Hindlimb muscle (tissue), 1 donor: ENCODE measurements at places on chromosomes 11 and 22. TPM values are rescaled to one million over a fixed set of nuclear protein-coding genes. Genes with fewer than 3 reads are reported as not detected.

The OR5AR1 gene
- polyA plus RNA-seq: not detected

The GCAT gene
- 5.6 TPM for polyA plus RNA-seq

The PYGM gene
- polyA plus RNA-seq: 300 TPM

The KIAA1671 gene
- 43.3 TPM for polyA plus RNA-seq

The F2 gene
- not detected for polyA plus RNA-seq

The DDIAS gene
- polyA plus RNA-seq: 2.6 TPM

The VSIG10L2 gene
- polyA plus RNA-seq: not detected

The SMIM35 gene
- 0.76 TPM for polyA plus RNA-seq

The STK33 gene
- polyA plus RNA-seq: 3.0 TPM

The SCO2 gene
- polyA plus RNA-seq: 6.1 TPM

The OR51E2 gene
- polyA plus RNA-seq: 0.76 TPM

The CD248 gene
- polyA plus RNA-seq: 106 TPM

The ZNRD2 gene
- 61.4 TPM for polyA plus RNA-seq

The NFAM1 gene
- polyA plus RNA-seq: 0.89 TPM

GRCh38 chr11:10680956-10681487 is 12.5 kb downstream of the IRAG1 start:
- DNase-seq: no peak

DNA sequence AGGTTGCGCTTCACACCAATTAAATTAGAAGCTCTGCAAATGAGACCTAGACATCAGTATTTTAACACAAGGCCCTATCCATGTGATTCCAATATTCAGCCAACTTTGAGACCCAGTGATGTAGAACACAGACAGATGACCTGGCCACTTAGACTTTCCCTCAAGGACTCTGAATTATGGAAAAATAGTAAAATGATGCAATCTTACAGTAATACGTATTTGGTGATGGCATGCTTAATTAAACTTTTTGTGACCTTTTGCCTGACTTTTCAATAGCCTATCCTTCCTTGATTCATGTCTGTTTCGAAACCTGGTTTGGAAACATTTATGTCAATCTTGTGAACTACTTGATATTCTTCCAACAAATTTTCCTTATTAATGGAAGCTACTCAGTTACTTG is 521.2 kb downstream of the KCNA4 start:
- no peak for DNase-seq

GRCh38 chr11:130183878-130184610 is 24.5 kb downstream of the ST14 start:
- DNase-seq: no peak

GRCh38 chr11:15828215-15828853 is 528.0 kb downstream of the SOX6 start:
- DNase-seq: no peak

GRCh38 chr11:6269994-6270393 is 10.4 kb downstream of the CCKBR start:
- DNase-seq: no peak

- DNase-seq: no peak
These were observed 9.9 kb upstream of the MICALL1 start for GRCh38 chr22:37896181-37896592.

DNA sequence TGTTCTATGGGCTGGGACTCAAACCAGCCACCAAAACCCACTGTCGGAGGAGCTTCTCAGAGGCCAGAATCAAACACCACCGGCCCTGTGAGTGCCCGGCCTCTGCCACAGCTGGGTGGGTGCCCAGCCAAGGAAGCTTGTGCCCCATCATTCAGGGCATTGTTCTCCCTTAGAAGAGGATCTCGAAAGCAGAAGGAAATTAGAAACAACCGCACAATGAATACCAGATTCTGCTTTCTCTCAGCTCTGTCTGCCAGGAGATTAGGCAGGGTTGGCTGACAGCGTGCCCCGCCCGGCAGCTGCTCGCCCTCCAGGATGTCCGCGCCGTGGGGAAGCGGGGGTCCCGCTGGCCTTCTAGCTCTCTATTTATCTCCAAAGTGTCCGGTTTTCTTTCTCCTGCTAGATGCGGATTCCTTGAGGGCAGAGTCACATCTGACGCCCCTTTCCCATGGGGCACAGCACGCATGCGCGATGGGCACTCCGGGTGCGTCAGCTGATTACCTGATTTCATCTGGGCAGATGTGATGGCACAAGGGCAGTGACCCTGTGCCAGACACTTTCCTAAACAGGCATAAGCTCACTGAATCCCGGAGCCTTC is 25.5 kb downstream of the SCGB1A1 start:
- peak; percentile 66 for DNase-seq

GRCh38 chr11:101817581-101817980 is 97.2 kb upstream of the CEP126 start:
- DNase-seq: peak; percentile 24

GRCh38 chr11:2940147-2940920 is 11.1 kb upstream of the PHLDA2 start:
- DNase-seq: no peak

GRCh38 chr11:105449100-105449734 is 160.7 kb upstream of the GRIA4 start:
- no peak for DNase-seq

DNA sequence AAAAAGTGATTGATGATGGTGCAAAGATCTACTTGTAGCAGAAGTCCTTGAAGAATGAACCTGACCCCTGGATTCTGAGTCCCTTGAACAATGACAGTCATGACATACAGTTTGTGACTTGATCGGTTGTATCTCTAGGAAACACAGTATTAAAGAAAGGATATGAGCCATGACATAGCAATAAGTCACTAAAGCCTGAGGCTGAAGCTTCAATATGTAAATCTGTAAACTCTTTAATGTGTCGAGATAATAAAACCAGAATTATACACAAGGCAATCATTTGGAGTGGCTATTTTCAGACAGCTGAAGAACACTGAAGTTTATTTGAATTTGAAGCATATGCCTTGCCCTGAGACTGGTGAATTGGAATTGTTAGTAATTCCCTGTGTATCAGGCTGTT is 911.5 kb upstream of the RAG2 start:
- DNase-seq: no peak

- DNase-seq: peak; percentile 81
These were observed 457 bp downstream of the CPSF7 start for GRCh38 chr11:61429346-61429690.

DNA sequence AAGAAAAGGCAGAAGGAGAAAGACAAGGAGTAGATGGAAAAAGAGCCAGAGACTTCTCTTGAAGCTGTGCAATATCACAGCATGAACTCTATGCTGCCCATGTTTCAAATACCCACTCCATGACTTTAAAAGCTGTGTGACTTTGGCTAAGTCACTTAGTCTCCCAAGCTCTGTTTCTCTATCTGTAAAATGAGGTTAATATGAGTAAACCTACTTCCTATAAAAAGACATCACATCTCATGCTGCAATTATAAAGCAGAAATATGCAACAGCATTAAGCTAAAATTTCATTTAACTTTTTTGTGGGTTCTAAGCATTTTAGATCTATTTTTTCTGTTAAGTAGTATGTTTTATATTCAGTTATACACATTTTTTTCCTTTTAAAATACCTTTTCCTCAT is 11.6 kb downstream of the DGCR2 start:
- DNase-seq: no peak

DNA sequence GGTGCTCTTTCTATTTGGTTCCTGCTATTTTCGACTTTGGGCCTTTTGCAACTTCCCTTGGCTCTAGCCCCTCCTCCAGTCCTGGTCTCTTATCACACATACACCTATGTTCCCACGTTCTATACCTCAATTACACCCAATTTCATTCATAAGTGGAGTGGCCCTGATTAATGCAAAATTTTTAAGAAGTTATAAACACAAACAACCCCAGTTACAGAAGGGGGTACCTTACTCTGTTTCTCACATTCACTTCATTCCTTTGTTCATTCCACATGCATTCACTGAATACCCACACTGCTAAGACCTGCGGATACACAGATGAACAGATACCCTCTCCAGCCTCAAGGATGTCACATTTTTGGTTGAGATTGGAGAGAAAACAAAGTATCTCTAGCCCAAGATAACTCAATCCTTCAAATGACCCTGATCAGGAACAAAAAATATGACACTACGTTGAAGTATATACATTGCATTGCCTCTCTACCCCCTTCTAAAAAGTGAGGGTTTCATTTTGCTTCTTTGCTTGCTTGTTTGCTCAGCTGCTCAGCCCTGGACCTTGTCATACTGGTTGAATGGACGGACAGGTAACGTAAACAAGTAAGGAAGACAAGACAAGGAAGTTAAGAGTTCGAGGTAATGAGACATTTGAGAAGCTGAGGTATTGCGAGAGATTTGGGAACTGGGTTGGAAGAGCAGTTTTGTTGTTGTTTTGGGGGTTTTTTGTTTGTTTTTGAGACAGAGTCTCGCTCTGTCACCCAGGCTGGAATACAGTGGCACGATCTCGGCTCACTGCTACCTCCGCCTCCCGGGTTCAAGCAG is 3.6 kb upstream of the VPS37C start:
- DNase-seq: no peak

DNA sequence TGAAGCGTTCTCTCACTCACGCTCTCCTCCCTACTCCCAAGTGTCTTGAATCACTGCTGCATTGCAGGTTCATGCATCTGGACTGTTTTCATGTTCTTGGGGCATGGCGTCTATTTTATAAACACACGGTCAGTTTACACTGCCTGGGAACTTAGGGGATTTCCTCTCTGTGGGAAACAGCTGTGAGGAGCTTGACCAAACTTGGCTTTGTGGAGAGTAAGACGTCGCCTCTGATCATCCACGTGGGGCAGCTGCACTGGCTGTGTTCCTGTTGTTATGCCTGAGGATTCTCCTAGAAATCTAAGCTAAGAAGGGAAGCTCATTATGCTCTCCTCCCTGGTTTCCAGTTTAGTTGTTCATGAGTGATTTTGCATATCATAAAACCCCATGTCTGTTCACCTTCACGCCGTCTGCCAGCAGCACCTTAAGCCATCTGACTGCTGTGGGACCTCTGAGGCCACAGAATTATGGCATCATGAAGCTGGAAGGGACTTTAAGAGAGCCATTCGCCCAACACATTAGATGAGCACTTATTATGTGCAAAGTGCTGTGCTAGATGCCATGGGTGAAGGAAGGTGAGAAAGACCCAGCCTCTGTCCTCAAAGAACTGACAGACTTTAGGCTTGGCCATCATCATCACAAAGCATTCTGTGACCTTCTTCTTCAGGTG is 38.8 kb upstream of the POU2AF1 start:
- DNase-seq: peak; percentile 80

DNA sequence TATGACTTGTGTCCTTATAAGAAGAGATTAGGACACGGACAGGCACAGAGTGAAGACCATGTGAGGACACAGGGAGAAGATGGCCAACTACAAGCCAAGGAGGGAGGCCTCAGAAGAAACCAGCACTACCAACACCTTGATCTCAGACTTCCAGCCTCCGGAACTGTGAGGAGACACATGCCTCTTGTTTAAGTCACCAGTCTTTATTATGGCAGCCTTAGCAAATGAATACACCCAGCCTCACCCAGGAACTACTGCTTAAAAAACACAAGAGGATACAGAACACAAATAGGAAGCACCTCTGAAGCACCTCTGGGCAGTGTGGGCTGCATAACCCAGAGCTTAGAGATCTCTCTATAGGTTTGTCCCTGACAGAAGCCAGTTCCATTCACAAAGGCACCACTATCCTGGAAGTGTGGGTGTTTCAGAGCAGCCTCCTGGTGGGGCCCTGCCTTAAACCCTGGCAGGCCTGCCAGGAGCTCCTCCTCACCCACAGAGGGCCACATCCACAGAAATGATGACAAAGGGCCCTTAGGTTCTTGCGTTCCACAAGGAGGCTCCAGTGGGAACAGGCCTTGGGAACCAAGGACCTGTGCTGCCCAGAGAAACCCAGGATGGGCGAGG is 58.8 kb downstream of the CHRDL2 start:
- no peak for DNase-seq

GRCh38 chr11:70807195-70807543 is 408.8 kb downstream of the CTTN start:
- no peak for DNase-seq

DNA sequence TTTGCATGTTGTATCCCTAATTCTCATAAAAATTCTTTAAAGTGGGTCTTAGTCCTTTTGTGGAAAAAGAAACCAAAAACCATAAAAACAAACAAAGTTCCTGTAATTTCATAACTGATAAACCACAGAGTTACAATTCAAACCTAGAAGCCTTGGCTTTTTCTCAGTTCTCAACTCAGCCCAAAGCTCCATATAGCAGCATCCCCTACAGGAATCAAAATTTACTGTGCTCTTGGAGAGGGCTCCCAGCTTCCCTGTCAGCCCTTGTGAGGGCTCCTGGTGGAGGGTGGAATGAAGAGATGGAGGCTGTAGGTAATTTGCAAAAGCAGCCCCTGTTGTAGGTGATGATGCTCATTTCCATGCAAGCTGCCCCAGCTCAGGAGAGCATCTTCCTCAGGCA is 506.1 kb upstream of the KIRREL3 start:
- no peak for DNase-seq

- no peak for DNase-seq
These were observed 9.4 kb upstream of the SEZ6L start for GRCh38 chr22:26159886-26160285.

DNA sequence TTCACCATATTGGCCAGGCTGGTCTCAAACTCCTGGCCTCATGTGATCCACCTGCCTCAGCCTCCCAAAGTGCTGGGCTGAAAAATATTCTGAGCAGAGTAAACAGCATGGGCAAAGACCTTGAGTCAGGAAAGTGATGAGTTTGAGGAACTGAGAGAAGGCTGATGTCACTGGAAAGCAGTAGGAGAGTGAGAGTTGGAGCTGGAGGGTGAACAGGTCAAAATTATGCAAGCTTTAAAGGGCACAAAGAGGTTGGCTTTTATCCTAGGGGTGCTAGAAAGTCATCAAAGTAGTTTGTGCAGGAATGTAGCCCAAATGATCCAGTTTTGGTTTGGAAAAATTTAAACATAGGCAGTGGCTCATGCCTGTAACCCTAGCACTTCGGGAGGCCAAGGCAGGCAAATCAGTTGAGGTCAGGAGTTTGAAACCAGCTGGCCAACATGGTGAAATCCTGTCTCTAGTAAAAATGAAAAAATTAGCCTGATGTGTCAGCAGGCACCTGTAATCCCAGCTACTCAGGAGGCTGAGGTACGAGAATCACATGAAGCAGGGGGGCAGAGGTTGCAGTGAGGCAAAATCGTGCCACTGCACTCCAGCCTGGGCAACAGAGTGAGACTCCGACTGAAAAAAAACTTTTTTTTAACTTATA is 44.7 kb upstream of the CXCR5 start:
- no peak for DNase-seq

DNA sequence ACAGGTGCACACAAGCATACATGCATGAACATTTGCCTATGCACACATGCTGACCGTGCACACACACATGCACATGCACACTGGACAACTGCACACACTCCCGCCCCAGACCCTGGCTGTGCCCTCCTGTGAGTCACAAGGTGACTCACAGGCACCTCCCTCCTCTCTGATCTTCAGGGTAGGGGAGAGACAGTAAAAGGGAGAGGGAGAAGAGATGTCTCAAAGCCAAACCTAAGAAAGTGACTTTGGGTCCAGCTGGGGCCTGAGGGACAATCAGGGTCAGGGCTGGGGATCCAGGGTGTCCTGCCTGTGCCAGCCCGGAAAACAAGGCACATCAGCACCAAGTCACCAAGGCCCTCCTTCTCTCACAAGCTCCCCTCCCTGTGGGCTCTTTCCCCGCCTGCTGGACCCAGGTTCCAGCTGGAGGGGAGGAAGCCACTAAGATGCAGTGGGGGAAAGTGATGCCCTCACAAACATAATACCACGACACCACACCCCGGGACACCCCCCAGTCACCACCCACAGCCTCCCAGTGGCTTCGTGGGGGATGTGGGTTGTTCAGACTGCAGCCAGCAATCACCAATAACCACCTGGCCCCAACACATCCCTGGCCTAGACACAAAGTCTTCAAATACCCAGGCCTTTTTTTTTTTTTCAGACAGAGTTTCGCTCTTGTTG is 39.3 kb downstream of the PDGFB start:
- no peak for DNase-seq
